Omental fat pad (tissue), 4 donors: ENCODE measurements at places on chromosomes 7 and 10. TPM values are rescaled to one million over a fixed set of nuclear protein-coding genes. Genes with fewer than 3 reads are reported as not detected.
A peak's percentile ranks its signal among the peaks of the same experiment; 100 is the strongest.

TFR2 gene
- total RNA-seq: 0.60 TPM

GSTO2 gene
- total RNA-seq: 0.84 TPM

CFTR gene
- total RNA-seq: 7.1 TPM

PPP1R3C gene
- 6.8 TPM for total RNA-seq

CDHR1 gene
- total RNA-seq: 0.16 TPM

OGDHL gene
- not detected for total RNA-seq

CXCL12 gene
- 277 TPM for total RNA-seq

CHAT gene
- total RNA-seq: not detected

HOXA11 gene
- total RNA-seq: not detected

ABCC2 gene
- total RNA-seq: 9.1 TPM

PRSS1 gene
- not detected for total RNA-seq

VSTM4 gene
- total RNA-seq: 19.1 TPM

PLCE1 gene
- 5.8 TPM for total RNA-seq

GJD4 gene
- not detected for total RNA-seq

ANLN gene
- total RNA-seq: 2.7 TPM

SLC39A12 gene
- 0.47 TPM for total RNA-seq

PNLIPRP2 gene
- not detected for total RNA-seq

DNA sequence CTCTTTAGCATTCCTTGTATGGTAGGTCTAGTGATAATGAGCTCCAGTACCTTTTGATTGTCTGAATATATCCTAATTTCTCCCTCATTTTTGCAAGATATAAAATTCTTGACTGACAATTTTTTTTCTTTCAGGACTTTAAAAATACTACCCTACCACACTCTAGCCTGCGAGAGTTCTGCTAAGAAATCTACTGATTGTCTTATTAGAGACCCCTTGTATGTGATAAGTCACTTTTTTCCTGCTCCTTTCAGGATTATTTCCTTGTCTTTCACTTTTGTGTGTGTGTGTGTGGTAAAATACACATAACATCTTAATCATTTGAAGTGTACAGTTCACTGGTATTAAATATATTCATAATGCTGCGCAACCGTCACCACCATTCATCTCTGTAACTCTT, 68.7 kb upstream of the PPP1R9A start:
- DNase-seq: no peak

DNA sequence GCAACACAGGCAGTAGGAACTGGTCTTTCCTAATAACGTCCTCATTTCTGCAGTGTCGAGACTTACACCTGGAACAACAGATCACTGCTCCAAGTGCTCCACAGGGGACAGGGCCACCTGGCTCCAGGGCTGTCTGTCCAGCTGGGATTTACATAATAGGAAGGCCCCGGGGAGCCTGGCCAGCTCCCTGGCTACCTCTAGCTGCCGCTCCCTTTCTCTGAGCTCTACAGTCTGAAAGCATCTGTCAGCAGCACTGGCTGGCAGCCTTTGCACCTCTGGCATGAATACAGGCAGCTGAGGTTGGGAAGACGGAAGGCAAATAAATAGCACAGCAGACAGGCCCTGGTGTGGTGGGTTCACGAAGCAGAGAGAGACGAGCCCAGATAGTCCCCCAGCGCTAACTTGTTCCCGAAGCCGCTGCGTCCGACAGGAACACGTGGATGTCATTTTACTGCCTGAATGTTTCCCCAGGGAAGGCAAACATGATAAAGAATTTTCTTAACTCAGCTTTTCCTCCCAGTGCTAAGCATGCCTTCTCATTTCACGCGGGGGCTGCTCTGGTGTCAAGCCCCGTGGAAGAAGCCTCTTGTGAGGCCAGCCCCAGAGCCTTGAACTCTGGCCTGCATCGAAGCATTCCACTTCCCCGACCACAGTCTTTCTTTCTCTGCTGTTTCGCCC, 105.4 kb downstream of the ITIH5 start:
- DNase-seq: no peak

DNA sequence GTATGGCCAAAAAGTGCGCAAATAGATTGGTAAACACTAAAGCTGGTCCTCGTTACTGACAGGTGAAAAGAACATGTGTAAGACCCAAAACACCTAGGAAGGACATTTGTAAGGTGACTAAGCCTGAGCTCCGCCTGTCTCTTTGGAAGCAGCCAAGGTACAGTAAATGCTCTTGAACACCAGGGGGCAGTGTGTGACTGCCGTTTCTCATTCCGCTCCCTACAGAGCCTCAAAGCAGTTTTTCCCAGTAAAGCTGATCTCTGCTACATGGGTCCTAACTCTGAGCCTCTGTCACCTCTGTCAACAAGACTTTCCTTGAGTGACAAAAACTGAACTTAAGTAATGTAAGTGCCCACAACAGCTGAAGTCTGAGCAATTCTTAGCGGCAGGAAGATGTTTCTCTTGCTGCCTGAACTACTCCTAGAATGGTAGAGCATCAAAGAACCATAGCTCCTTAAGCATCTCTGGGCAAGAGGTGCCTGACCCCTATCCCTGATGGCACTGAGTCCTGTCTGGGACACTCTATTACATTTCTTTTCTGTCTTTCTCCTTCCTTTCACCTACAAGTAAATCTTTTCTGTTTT, 238.0 kb upstream of the INHBA start:
- no peak for DNase-seq

DNA sequence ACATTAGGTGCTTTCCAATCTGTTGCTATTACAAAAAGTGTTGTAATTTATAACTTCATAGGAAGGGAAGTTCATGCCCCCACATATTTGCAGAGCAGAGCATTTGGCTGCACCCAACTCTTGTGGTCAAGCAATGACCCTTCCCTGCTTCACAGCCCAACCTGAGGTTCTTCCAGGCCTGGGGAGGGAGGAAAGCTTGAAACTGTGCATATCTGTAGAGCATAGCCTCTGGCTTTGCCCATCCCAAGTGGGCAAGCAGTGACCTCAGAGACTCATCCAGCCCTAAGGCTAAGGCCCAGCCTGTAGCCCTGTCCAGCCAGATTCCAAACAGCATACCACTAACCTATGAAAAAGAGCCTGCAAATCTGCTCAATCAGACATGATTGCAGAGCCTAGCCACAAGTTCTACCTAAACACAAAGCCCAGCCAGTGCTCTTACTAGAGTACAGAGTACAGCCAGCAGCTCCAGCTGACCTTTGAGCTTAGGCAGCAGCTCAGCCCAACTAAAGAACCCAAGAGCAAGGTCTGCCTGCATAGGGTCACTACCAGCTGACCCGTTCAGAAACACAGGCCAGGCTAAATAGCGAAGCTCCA, 14.4 kb upstream of the GSTK1 start:
- DNase-seq: no peak

GRCh38 chr10:102233997-102234396, 7.3 kb downstream of the PITX3 start:
- no peak for DNase-seq

GRCh38 chr10:78171633-78172400, 138.2 kb downstream of the RPS24 start:
- DNase-seq: no peak

- no peak for DNase-seq
Observed at GRCh38 chr7:123133924-123134323, 65.8 kb downstream of the SLC13A1 start.

- DNase-seq: peak; percentile 8
Observed at GRCh38 chr7:44280636-44280992, 44.8 kb downstream of the CAMK2B start.

GRCh38 chr10:63767138-63767801, 246.1 kb downstream of the REEP3 start:
- no peak for DNase-seq

DNA sequence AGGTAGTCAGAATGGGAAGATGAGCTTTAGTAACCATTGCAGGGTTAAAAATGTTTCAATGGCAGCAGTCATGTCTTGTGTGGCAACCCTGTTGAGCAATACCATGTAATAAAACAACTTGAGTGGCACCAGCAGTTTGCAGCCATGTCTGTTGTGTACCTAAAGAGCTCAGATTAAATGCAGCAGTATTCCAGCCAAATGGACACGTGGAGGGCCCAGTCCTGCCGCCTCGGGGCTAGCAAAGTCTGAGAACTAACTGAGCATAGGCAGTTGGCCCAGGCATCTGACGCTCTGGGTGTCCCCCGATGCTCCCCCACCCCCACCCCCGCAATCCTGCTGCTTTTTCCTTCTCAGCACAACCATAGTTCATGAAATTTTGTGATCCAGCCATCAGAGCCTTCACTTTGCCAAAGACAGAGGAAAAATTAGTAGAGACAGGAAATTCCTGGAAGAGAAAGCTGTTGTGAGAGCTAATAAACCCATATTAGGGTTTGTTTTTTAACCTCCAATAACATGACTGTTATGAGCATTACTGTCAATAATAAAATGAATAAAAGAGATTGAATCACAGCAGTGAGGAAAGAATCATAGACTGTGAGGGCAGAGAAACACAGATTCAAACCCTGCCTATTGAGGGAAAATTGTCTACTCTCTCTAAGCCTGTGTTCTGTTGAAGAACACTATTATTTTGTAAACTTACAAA, 220.6 kb upstream of the RHOBTB1 start:
- DNase-seq: peak; percentile 25

GRCh38 chr7:106657085-106657991, 3.6 kb downstream of the CCDC71L start:
- DNase-seq: no peak

DNA sequence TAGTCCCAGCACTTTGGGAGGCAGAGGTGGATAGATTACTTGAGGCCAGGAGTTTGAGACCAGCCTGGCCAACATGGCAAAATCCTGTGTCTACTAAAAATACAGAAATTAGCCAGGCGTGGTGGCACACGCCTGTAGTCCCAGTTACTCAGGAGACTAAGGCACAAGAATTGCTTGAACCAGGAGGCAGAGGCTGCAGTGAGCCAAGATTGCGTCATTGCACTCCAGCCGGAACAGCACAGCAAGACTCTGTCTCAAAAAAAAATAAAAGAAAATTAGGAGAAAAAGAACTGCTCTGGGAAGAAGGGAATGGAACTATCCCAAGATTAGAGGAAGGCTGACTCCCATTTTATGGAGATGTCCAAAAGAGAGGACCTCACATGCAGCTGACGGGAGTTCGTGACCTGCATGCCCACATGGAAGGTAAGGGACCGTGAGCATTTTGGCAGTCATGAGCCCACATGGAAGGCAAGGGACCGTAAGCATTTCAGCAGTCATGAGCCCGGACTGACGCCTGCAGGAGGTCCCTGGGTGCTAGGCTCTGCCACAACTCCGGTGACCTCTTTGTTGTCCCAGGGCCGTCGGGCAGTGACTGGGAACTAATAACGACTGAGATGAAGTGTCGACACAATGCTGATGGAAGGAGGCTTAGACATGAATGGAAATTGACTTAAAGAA, 18.6 kb upstream of the GTPBP4 start:
- DNase-seq: no peak

GRCh38 chr7:157667731-157668130, 330.9 kb downstream of the DNAJB6 start:
- DNase-seq: no peak

DNA sequence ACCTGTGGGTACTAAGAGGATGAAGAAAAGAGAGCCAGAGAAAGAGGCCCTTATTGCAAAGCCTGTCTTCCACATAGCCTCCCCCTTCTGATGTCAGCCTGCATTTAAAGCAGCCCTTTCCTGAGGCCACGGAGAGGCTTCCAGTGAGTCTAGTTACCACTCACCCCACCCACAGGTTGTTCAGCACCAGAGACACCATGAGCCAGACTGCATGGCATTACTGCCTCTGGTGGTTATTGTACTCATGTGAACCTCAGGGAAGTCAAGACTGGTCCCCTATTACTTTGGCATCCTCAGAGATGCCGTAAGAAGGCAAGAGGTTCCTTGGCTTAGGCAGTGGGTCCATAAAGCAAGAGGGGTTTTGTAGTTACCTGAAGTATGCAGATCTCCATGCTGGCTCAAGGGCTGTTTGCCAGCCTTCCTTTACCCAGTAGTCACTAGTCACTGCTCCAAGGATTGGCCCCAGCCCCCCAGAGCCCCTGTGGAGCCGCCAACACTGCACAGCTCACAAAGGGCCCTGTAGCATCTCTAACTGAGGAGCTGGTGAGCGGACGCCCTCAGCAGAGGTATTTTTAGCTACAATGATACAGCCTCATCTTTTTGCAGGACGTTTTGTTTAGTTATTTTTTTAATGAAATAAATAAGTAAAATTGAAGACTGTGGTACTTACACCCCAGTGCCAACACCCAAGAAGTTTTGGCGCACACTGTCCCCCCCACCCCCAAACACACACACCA, 20.7 kb downstream of the LRRC4 start:
- no peak for DNase-seq

DNA sequence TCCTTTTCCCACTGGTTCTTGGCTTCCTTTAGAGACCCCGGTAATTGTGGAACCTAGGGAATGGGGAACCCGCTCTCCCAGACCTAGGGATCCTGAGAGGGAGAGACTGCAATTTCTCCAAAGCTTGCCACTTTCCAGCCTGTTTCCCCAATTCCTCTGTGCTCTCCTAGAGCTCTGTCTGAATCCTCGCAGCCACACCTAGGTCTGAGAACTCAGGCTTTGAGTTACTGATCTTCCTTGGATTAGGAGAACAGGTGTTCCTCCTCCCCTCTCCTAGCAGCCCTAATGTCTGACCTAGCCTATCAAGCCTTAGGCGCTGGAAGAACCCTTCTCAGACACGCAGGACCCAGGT, 20.0 kb downstream of the WNT8B start:
- DNase-seq: no peak

GRCh38 chr10:131660427-131660826, 240.4 kb upstream of the PPP2R2D start:
- no peak for DNase-seq

DNA sequence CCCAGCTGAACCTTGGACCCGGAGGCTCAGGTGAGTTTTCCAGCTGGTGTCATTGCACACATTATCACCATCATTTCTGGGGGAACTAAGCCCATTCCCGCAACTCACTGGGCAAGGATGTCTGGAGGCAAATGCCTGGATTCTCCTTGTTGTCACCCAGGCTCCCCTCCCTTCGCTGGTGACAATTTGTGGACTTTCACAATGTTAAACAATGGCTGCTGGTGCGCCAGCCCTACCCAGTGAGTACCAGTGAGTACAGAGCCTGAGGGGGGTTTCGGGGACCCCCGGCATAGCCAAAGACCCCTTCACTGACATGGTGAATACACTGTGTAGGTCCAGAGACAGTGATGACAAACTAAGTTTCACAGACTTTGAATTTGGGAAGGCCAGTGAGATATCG, 189.2 kb downstream of the ADARB2 start:
- no peak for DNase-seq

GRCh38 chr7:138023618-138024342, 21.9 kb upstream of the CREB3L2 start:
- no peak for DNase-seq

DNA sequence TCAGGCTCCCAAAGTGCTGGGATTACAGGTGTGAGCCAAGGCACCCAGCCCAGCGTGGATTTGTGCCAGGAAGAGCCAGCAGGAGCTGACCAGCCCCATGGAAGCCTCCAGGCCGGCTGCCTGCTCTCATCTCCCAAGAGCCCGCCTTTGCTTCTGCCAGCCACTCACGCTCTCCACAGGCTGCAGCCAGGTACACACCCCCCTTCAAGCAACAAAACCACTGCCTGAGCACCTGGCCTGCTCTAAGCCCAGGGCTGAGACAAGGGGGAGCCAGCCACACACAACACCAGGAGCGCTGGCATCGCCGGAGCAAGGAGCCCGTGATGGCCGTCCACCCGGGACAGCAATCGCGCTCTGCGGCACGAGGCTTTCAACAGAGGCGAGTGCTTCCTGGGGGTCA, 34.5 kb downstream of the MAD1L1 start:
- no peak for DNase-seq
